ENCODE measurements at places on chromosomes 13 and 19. TPM values are rescaled to one million over a fixed set of nuclear protein-coding genes. Genes with fewer than 3 reads are reported as not detected.
A peak's percentile ranks its signal among the peaks of the same experiment; 100 is the strongest.

GRCh38 chr19:36331353-36332228, 47.4 kb downstream of the ZFP14 start:
- peak; percentile 92 for DNase-seq

GRCh38 chr13:29722415-29722814, 126.9 kb upstream of the SLC7A1 start:
- DNase-seq: no peak

GRCh38 chr19:29971648-29972047, 29.6 kb downstream of the URI1 start:
- DNase-seq: no peak

The GPR18 gene
- not detected for total RNA-seq

The KLK6 gene
- total RNA-seq: not detected

- DNase-seq: no peak
These were observed 66.3 kb upstream of the UFM1 start for GRCh38 chr13:38283346-38283745.

DNA sequence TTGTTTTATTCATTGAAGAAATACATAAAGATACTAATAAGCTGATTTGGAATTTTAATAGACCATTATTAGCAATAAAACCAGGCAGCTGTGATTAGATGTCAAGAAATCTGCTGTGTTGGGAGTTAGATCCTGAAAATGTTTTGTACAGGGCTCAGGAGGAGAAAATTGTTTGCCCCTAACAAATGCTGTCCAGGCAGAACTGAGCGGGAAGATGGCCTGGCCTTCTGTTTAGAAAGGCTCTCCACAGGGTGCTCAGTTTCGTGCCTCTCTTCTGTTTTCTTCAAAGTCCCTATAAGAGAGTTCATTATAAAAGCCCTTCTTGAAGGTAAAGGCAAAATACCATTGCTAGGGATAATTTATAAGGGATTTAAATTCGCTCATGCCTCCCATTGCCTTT, 64.1 kb downstream of the ERCC5 start:
- DNase-seq: no peak

DNA sequence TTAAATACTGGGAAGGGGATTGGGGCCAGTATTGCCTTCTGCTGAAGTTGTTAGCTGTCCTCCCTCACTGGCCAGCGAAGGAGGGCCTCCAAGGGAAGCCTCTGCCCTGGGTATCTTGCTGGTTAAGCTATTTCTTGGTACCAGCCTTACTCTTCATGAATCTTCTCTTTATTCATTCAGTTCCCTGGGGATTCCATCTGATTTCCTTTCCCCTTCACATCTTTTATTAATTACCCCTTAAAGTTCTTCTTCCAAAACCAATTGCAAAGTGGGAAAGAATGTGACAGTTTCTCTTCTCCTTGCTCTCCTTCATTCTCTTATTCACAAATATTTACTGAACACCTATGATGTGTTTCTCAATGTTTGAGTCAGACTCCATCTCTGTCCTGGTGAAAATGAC, 36.7 kb upstream of the STK24 start:
- no peak for DNase-seq

- DNase-seq: no peak
These were observed 12.4 kb downstream of the ATP12A start for GRCh38 chr13:24692561-24692960.

- DNase-seq: no peak
These were observed 930.5 kb upstream of the SLC10A2 start for GRCh38 chr13:103996733-103997132.

DNA sequence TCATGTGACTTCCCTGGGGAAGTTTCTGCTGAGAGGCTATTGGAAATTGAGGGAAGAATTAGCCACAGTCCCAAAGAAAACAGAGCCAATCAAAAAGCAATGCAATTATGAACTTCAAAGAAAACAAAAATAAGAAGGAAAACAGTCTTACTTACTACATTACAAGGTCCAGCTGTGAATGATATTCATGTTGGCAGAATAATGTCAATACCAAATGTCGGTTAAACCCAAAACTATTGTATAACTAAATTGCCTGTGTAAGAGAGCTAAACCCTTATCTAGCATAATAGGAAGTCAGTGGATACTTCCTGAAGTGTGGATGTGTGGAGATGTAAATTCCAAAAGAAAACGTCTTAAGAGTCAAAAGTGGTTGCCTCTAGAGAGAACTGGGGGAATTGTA, 12.4 kb downstream of the KL start:
- no peak for DNase-seq

The CYP2F1 gene
- 7.3 TPM for total RNA-seq

The TMEM38A gene
- 11.7 TPM for total RNA-seq
